Stimulated activated effector memory CD8-positive, alpha-beta T cell treated with anti-CD3 and anti-CD28 coated beads, Interleukin-12 subunit alpha, Interleukin-12 subunit beta, amount 100 ng/mL, for 72 hours (primary cell): ENCODE measurements at places on chromosomes 6 and 20.

- no peak for DNase-seq
Observed at GRCh38 chr6:16236631-16237199, 1.7 kb upstream of the GMPR start.

- no peak for DNase-seq
Observed at GRCh38 chr6:109877028-109878004, 100.8 kb upstream of the GPR6 start.

DNA sequence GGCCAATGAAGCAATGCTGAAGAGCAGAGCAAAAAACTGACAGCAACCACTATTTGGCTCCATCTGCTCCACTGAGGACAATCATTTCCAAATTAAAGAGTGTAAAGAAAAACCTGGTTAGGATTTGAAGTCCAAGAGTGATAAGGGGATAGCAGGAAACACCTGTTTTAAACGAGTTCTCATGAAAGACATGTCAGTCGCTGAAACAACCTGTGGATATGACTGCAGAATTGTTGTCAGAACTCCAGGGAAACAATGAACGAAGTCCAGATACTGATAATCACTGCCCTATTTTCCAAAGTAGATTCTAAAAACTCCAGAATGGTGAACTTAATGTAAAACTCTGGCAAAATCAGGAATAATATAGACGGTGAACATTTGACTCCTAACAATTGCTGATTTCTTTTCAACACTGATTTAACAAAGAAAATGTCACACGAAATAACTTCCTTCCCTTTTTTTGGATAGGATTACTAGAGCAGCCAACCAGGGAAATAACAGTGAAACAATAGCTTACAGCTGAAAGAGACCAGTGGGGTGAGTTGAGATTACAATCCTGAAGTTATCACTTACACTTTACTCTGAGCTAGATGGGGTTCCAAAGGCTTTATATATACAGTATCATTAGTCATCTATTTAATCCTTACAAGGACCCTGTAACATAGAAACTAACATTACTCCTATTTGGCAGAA, 83.7 kb downstream of the ELOVL5 start:
- DNase-seq: no peak

GRCh38 chr6:168457653-168457934, 16.6 kb downstream of the SMOC2 start:
- no peak for DNase-seq

DNA sequence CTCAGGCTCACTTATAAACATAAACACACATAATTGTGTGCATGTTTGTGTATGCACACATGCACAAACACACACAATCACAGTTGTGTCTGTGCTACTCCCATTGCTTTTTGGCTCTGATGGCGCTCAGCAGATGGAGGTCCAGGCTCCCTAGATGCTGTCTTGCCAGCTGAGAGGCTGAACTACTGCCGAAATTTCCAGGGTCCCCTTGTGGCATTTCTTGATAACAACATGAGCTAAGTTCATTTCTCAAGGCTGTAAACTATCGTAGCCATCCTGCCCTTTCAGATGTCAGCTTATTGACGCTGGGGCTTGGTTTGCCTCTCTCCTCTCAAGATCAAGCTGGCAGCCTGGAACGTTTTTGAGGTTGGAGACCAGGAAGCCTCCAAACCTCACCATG, 313.9 kb upstream of the RNF24 start:
- DNase-seq: peak; percentile 32

DNA sequence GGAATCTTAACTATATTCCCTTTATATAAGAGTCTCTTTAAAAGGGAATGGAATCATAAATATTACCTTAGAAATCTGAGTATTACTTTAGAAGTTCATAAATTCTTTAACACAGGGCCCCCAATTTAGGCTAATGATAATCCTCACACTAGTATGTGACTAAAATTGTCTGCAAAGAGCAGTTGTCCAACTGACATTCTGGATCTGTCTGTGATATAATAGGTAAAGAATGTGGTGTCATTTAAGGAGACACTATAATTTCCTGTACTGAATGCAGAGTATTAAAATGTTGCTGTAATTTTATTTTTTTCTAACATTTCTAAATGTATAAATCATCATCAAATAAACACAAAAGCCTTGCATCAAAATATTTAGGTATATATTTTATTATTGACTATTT, 128.5 kb upstream of the DST start:
- DNase-seq: no peak

DNA sequence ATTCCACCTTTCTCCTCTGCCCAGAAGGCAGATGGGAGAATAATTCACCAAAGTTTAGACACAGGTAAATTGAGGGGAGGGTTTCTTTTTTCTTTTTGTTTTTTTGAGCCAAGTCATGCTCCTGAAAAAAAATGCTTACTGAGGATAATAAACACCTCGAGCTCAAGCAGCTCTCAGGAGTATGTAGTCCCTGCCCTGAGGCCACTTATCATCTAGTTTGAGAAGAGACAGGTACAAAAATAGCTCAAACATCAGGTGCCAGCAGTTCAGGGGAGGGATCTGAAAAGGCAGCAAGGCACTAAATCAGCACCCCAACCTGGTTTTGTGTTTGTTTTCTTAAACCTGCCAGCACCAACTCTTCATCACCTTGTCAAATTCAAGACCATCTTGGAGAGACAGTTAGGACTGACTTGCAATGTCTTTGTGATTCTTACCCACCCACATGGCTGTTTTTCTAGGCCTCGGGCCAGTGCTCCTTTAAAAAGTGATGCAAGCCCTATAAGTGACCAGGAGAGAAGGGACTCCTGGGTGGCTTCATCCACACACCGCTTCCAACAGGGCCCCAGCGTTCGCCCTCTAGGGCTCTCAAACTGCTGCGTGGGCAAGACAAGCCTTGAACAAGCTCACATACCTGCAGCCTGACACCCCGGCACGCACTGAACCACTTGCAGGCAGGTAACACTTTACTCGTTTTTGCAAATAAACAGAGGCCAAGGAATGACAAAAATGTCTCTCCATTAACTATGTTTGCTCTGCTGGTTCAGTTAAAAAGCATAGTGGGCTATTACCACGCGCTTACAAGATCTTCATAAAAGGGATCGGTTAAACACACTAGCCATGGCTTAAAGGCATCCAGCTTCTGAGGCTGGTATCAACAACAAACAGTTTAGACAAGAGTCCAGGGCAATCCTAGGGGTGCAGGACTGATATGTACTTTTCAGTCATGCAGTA, 13.9 kb downstream of the JAG1 start:
- DNase-seq: no peak

GRCh38 chr6:9487128-9487527, 927.7 kb downstream of the TFAP2A start:
- DNase-seq: no peak

DNA sequence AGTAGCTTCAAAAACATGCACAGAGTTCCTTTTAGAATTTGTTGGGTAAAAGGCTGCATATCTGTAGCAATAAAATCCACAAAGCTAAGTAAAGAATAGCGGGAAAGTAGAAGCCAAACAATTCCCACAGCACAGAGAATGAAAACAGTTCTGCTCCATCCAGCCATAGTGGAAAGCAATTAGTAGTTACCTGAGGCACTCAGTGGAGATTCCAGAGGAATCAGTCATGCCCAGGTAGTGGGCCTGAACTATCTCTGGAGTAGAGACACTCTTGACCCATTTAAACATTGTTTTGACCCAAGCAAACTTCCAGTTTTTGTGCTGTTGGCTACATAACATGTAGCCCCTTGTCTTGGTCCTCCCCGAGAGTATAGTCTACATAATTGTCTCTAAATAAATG, 559.5 kb upstream of the PTCHD4 start:
- DNase-seq: no peak

GRCh38 chr6:43103253-43103876, 27.3 kb downstream of the PTK7 start:
- no peak for DNase-seq

DNA sequence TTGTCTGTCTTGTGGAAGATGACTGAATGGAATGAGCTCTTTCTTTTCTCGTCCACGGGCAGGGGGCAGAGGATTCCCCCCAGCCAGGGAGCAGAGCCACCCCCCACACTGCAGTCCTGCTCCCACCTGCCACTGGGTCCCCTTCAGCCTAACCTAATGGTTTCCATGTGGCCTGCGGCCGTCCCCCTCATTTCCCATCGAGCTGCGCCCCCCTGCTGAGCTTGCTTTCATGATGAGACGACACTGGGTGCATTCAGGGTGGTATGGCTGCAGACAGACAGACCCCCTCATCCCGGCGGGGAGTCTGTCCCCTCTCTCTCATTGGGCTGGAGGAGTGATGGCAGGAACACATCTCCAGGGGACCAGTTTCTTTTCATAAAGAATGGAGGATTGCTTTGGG, 140.8 kb downstream of the DTNBP1 start:
- no peak for DNase-seq

- DNase-seq: no peak
Observed at GRCh38 chr6:144957236-144957937, 672.3 kb downstream of the UTRN start.

DNA sequence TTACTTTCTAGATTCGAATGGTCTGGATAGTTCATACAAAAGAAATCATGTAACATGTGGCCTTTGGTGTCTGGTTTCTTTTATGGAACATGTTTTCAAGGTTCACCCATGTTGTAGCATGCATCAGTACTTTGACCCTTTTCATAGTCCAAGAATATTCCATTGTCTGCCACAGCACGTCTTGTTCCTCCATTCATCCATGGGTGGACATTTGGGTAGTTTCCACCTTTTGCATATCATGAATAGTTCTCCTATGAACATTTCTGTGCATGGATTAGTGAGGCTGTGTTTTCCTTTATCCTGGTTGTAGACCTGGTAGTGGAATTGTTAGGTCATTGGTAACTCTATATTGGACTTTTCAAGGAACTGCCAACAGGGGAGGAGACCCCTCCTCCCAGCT, 31.7 kb downstream of the GSTA3 start:
- DNase-seq: no peak

DNA sequence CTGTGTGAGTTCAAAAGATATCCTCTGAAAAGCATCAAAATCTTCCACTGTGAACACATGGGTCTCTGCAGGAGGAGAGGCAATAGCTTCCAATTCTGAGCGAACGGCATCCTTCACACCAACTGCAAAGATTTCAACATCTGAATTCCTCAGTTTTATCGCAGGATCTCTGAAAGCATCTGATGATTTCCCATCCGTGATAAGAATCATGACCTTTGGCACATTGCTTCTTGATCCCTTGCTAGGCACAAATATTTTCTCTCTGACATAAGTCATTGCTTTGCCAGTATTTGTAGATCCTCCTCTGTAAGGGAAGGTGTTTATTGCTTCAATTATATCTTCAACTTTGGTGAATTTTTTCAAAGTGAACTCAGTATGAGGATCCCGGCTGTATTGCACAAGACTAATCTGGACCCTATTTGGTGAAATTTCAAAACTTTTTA, 22.7 kb downstream of the COL12A1 start:
- no peak for DNase-seq

DNA sequence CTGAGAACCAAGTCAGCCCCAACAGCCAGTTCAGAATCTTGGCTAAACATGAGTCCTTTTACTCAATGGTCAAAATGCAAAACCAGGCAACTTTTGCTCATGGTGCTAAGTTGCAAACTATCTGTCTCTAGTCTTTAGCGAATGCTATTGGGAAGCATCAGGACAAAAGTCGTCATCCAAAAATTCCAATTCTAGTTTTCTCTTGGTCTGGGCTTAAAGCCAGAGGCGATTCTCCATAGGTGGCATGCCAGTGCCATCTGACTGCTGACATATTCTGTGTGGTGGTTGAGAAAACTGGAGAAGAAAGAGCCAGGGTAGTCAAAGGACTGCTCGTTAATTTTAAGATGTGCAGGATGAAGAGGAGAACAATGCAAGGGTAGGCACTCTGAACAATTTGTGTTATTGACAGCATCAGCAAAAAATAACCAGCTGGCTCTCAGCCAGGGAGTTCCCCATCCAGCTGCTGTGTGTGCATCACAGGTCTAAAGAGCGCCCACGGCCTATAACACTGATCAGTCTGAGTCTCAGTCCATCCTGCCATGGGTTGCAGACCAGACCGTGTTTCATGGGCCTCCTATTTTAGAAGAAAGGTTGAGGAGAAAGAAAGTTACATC, 313.6 kb downstream of the ALDH8A1 start:
- no peak for DNase-seq
